ENCODE measurements at places on chromosomes 3 and 15.

DNA sequence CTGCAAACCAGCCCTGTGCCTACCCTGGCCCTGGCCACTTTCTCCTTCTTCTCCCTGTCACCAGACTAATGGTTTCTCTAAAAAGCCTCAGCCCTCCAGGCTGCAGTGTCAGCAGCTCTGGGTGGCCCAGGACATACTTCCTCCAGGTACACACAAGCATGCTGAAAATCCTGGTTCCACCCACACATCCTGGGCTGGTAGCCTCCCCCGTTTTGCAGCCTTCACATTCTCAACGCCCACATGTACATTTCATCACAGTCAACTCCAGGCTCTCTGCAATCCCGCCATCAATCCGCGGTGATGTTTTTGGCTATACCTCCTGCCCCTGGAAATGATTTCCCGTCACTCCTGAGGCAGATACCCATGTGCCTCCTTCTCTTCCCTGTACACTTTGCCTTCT lies 59.4 kb downstream of the MAGEF1 start:
- DNase-seq = no peak

DNA sequence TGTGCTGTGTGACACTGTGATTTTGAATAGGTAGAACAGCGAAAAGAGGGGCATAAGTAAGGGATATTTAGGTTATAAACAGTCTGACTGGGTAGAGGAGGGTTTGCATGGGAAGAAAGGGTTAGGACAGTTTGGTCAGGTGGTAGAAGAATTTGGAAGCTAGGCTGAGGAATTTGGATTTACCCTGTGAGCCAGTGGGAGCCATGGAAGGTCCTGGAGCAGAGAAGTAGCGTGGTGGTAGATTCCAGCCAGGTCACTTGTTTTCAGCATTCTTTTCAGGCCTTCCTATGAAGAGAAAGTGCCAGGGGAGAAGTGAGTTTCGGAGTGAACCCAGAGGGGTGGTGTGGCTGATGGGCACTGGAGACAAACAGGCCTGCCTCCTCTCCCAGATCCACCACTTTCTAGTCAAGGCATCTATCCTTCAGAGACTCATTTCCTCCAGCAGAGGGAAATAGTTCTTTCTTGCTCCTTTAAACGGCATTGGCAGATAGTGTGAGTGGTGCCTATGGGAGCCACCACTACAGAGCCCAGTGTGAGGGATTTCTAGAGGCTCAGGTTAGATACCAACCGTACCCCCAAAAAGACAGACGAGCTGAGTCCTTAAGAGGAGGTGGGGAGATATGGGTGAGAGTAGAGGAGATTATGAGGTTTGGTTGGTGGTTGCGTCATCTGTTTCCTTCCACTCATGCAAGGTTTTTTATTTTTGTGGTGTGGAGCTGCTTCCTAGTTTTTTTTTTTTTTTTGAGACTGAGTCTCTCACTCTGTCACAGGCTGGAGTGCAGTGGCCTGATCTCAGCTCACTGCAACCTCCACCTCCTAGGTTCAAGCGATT lies 21.2 kb downstream of the PXK start:
- DNase-seq = no peak

DNA sequence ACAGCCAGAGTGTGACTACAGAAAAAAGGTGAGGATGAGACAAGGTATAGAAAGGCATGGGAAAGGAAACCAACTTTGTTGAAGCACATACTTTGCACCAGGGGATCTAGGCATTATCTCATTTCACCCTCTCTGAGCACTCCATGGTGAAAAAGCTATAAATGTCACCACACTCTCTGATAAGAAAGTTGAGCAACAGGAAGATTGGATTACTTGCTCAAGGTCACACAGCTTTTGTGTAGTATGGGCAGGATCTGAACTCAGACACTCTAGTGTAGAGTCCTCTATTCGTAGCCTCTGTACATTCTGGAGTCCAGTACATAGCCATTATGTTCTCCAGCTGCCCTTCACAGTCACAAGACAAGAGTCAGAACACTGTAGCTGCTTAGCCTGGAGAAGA lies 163.4 kb upstream of the SEMA6D start:
- no peak for DNase-seq

DNA sequence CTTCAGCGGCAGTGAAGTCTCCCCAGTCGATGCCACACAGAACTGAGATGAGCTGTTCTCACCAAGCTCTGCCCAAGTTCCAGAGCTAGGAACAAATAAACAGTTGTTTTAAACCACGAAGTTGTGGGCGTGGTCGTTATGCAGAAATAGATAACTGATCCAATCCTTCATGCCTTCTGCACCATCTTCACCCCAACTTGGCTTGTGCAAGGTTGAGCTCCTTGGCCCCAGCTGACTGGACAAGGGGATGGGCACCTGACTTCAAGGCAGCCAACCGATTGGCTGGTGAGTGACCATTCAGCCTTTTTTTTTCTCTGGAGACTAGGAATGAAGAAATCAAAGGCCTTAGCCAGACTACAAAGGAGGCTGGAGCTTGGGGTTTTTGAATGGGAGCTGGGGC lies 23.9 kb downstream of the LINGO1 start:
- no peak for DNase-seq

GRCh38 chr15:66771351-66771650 lies 69.3 kb downstream of the SMAD6 start:
- DNase-seq = no peak

GRCh38 chr15:81152339-81152738 lies 18.3 kb downstream of the CFAP161 start:
- DNase-seq = no peak

DNA sequence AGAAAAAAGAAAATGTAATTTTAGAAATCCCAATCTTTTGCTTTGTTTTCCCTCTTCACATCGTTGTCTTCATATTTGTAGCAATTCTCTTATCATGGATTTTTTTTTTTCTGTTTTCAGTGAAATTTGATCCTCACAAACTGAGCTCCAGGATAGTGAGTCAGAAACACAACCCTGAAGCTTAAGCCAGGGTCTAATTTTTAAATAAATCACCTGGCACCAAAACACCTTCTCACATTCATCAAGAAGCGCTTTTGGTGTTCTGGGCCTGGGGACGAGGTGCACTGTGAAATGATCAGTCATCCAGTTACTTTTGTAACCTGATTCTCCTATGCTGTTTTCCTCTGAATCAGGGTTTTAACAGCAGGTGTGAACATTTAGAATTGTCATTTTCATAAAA lies 87.7 kb downstream of the REC114 start:
- DNase-seq = no peak
